Stimulated activated CD8-positive, alpha-beta memory T cell treated with anti-CD3 and anti-CD28 coated beads, Interleukin-7, amount 100 ng/mL, for 4 hours (primary cell): ENCODE measurements at places on chromosomes 1 and 21.

DNA sequence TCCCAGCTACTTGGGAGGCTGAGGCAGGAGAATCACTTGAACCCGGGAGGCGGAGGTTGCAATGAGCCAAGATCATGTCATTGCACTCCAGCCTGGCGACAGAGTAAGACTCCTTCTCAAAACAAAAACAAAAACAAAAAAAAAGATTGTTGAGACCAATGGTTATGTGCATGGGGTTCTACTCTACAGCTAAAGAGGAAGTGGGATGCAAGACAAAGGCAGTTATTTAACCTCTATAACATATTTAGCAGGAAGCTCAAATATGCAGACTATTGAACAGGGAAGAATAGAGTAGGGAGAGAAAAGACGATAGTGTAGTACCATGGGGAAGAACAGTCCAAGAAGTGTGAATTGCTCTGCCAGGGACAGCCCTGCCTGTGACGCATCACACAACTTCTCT is 227.7 kb downstream of the SMYD3 start:
- no peak for DNase-seq

- no peak for DNase-seq
These were observed 354.6 kb downstream of the MATN1 start for GRCh38 chr1:30368651-30369240.

DNA sequence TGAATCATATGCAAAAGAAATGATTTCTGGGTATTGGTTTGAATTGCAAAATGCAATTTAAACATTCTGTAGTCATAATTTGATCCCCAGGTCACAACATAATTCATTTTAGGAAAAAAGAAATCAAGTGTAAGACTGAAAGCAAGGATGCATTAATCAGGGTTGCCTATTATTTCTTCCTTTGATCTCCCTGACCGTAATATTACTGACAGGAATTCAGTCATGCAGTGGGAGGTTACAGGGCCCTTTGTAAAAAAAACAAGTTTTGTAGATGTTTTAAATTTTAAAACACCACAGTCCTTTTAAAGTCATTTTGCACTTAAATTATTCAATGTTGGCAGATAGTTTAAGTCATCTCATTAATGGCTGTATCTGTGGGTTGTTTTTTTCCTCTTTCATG is 263.0 kb upstream of the NCAM2 start:
- DNase-seq: no peak

- no peak for DNase-seq
These were observed 19.8 kb downstream of the PLA2G2E start for GRCh38 chr1:19903621-19904020.

DNA sequence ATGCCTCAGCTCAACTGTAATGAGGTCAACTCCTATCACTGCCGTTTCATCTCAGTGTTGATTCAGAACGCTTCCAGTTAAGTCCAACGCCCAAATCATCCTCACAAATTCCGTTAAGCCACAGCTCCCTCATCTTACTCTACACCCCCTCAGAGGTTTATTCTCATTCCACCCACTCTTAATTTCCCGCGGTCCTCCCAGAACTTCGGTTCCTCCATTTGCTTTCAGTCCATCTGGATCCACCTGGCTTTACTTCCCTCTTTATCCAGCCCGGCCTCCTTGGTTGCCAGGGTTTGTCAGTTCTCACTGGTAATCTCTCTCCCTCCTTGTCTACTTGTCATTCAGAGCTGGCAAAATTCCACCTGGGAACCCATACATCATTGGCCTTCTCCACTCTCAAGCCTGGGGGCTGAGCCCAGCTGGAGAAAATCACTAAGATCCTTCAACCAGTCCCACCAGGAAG is 51.3 kb upstream of the RUNX1 start:
- DNase-seq: no peak

DNA sequence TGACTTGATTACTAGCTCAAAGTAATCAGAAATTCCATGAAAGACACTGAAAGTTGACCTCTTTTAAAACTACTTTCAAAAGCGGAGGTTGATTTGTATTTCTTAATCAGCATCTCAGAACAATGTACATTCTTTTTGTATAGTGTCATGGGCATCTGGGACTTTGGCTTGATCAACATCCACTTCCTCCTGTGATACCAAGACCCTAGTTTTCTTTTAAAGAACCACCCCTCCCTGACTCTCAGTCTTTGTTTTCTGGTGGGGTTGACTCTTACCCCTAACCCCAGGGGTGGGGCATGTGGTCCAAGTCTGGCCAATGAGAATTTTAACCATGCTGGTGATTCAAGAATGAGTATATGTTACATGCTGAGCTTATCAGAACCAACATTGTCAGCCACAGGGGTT is 21.7 kb upstream of the IRF2BP2 start:
- no peak for DNase-seq

- DNase-seq: no peak
These were observed 997 bp downstream of the PRKACB start for GRCh38 chr1:84145068-84145467.

DNA sequence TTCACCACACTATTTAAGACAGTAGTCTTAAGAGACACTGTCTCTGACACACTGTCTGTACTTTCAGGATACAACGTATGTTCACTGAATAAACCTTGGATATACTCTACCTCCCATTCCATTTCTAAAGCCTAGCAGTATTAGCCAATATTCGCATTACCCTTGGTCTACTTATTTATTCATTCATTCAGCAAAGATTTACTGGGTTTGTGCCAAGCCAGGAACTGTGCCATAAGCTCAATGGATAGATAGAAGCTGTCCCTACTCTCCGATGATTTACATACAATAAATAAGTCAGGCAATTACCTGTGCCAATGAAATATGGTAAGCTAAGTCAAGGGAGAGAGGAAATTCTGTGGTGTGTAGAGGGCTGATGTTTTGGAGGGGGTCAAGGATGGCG is 195.2 kb upstream of the RAB4A start:
- DNase-seq: no peak

GRCh38 chr1:109777436-109777835 is 13.7 kb upstream of the EPS8L3 start:
- DNase-seq: no peak

GRCh38 chr21:41726970-41727783 is 39.7 kb downstream of the RIPK4 start:
- no peak for DNase-seq

DNA sequence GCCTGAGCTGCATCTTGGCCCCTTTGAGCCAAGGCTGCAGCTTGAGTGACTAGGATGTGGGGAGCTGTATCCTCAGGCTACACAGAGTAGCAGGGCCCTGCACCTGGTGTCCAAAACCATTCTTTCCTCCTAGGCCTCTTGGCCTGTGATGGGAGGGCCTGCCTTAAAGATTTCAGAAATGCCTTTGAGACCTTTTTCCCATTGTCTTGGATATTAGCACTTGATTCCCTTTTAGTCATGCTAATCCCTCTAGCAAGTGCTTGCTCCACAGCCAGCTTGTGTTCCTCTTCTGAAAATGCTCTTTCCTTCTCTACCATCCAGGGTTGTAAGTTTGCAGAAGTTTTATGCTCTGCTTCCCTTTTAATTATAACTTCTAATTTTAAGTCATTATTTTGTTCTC is 21.7 kb upstream of the KIRREL1 start:
- no peak for DNase-seq

DNA sequence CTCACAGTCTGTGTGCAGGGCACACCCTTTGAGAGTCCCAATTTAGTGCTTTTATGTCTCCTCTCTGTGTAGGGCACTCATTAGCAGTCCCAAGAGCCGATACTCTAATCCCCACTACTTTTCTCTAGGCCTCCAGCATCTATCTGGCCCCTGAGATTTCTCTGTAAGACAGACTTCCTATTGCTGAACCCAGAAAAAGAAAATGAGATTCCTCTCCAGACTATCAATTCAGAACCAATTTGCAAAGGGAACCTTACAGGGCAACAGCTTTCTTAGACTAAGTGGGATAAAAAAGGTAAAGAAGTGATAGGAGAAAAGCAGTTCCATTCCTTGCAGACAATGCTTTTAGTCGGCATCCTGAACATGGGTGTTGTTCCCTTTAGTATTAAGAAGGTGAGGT is 172.2 kb downstream of the EDEM3 start:
- DNase-seq: no peak

GRCh38 chr1:93056214-93056613 is 22.9 kb upstream of the MTF2 start:
- DNase-seq: no peak

GRCh38 chr1:217139513-217139912 is 416.3 kb upstream of the ESRRG start:
- no peak for DNase-seq

DNA sequence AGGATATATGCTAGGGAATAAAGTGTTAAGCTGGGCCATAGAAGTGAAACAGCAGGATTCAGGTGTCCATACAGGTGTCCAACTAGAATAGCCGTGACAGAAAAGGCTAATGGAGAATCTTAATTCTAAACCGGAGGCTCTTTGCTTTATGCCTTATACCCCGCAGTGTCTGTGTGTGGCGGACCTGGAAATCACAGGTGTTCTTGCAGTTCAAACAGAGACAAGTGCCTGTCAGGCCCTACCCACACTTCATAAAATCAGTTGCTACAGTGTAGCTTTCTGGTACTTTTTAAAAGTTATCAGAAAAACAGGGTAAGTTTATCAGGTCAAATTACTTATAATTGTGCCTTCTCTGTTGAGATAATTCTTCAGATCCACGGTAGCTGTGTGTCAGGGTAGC is 293.9 kb downstream of the LRRC7 start:
- DNase-seq: no peak

DNA sequence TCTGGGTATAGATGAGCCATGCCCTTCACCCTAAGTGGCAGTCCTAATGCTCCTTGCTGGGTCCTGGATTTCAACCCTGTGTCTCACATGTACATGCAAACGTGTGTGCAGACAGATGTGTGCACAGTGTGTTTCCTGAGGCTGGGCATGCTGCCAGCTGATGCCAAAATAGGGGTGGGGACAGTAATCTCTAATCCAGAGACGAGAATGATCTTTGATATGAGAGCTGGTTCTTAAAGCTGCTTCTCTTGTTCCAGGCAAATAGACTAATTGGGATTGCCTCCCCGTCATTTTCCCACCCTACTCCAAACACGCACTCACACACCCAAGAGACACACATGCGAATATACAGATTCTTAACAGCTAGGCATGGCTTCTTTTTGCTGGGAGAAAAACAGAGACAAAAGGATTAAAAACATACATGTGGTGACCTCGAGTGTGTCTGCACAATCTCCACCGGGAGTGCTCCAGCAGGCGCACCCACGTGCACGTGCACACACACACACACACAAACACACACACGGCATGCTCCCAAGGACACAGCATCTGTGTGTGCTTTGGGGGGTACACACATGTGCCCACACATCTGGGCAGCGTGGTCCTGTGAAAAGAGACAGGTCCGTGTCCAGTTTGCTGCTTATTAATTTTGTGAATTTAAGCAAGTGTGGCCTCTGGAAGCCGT is 102.1 kb upstream of the ZBTB40 start:
- no peak for DNase-seq

- no peak for DNase-seq
These were observed 878 bp downstream of the MINDY1 start for GRCh38 chr1:151005729-151006319.

DNA sequence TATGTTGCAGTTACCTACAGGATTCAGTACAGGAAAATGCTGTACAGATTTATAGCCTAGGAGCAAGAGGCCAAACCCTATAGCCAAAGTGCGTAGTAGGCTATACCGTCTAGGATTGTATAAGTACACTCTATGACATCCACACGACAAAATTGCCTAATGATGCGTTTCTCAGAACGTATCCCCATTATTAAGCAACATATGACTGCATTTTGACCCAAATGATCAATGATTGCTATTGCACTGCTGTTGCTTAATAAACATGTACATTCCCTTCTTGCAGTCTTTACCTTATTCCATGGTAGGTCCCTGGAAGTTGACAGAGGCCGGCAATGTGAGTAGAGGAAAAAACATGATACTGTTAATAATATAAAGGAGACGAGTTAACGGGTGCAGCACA is 33.0 kb downstream of the LRRC8C start:
- no peak for DNase-seq

DNA sequence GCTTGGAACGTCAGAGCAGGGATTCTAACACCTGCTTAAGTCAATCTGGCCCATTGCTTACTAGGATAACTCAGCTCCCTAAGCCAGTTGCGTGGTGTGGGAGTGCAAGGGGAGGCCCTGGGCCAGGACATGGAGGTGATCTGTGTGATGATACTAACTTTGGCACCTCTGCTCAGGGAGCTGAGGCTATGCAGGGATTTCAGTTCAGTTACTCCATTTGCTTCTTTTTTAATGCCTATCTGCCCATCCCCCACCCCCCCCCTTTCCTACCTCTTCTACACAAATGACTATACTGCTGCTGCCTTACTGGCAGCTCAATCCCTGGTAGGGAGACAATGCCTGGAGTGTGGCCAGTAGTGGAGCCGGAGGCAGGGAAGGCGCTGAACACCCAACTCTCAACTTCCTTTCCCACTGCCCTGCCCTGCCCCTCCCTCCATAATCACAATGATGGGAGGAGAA is 19.5 kb downstream of the INKA2 start:
- no peak for DNase-seq

DNA sequence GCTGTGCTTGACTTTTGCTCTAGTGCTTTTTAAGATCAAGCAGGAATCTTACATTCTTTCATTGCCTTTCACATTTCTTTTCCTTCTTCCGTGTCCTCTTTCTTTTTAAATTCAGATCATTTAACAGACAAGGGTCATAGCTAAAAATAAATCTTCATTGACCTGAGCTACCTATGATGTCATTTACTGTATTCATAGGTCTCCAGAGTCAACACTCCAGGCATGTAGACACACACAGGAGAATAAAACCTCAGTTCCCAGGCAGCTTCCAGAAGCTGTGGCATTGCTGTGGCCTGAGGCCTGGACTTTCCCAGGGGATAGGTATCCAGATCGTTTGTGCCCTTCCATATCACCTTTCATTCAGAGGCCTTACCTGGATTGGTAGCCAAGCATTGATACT is 38.5 kb upstream of the ENAH start:
- no peak for DNase-seq

GRCh38 chr1:87334351-87335174 is 5.9 kb downstream of the LMO4 start:
- DNase-seq: no peak

- no peak for DNase-seq
These were observed 333.9 kb downstream of the CAMTA1 start for GRCh38 chr1:7119156-7119555.
